Activated CD8-positive, alpha-beta memory T cell treated with anti-CD3 and anti-CD28 coated beads for 4 hours (primary cell): ENCODE measurements at places on chromosomes 11 and 22.

GRCh38 chr22:41132550-41132949 is 40.2 kb downstream of the EP300 start:
- DNase-seq, result no peak

DNA sequence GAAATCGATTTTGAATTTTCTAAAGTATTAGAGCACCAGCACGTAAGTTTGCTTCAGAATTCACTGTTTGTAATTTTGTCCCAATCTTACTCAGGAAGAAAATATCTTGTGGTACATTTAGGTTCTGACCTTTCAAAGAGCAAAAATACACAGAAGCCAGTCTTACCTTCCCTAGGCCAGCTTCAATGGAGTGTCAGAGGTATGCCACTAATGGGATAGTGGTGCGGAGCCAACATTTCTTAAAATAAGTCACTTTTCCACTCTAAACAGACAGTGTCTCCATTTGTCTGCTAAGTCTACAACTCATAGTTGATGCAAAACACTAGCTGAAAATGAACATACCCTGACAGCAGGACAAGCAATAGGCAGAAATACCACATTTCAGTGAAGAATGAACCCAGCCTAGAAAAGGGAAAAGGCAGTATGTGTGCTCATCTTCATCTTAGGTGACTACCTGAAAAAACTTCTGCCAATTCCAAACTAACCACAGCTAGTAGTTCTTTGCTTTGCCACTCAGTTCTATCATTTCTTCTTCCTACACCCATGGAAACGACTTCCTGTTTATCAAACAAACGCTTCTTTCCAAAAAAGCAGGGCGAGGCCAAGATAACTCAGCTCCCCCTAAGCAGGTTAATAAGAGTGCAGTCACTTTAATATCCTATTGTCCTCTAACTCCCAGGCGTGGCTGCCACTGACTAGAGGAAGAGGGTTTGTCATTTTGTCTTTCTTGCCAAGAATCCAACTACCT is 94.0 kb upstream of the APOA1 start:
- no peak for DNase-seq

DNA sequence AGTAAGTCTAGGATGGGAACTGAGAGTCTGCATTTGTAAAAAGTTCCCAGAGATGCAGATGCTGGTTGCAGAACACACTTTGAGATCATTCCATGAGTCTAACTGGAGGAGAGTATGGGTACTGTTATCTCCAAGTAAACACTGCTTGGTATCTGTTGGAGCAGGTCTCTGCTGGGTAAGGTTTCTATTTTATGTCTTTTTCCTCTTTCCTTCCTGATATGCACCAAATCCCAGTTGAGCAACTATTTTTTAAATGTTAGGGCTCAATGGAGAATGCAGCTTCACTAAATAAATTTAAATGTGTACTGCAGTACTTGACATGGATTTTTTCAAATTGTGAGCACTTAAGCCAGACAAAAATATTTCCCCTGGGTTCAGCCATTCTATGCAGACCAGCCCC is 48.5 kb downstream of the BDNF start:
- no peak for DNase-seq

DNA sequence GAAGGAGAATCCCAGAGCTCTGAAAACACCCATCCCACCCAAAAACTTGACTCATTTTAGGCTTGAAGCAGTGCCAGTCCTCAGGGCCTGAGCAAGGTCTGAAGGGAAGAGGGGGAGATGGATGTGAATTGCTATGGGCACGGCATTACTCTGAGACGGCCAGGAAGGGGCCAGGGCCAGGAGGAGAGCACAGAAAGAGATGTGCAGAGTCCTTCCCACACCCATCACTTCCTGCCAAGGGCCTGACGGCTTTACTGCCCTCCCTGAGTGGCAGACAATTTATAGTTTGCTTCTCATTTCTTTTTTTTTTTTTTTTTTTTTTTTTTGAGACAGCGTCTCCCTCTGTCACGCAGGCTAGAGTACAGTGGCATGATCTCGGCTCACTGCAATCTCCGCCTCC is 22.5 kb downstream of the TAB1 start:
- no peak for DNase-seq

- no peak for DNase-seq
Measured at GRCh38 chr11:66150140-66150539, 80.1 kb downstream of the PACS1 start.

DNA sequence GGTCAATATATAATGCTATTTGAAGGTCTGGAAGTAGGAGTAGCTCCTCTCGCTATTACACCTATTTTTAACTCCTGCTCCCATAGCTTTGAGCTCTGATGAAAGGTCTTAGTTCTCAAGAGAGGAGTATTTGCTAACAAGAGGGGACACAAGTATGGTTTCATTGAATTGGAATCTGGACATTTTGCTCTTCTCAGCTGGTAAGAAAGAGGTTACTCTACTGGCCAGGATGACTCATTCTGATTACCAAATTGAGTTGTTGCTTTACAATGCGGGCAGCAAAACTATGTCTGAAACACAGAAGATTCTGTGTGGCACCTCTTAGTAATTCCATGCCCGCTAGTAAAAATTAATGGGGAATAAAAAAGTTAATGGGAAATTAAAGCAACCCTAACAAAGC is 63.6 kb upstream of the EP300 start:
- no peak for DNase-seq

DNA sequence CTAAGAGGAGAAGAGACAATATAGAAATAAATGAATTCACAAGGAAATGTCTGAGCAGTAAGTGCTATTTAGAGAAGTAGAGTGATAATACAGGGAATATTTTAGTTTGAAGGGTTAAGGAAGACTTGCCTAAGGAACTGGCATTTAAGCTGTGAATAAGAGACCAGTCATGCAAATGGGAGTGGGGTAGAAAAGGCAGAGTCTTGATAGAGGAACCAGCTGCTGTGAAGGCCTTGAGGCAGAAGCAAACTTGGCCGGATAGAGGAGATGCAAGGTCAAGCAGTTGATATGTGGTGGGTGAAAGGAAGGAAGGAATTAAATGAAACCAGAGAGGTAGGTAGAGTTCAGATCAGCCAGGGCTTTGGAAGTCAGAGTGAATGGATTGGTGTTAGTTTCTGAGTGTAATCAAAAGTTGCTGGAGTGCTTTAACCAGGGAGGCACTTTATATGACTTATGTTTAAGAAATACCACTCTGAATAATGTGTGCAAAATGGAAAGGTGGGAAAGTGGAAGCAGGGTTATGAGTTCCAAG is 198.4 kb upstream of the SESN3 start:
- no peak for DNase-seq

GRCh38 chr22:49365191-49365837 is 462.4 kb downstream of the BRD1 start:
- DNase-seq, result no peak

GRCh38 chr11:118522571-118523072 is 4.7 kb upstream of the TTC36 start:
- no peak for DNase-seq

DNA sequence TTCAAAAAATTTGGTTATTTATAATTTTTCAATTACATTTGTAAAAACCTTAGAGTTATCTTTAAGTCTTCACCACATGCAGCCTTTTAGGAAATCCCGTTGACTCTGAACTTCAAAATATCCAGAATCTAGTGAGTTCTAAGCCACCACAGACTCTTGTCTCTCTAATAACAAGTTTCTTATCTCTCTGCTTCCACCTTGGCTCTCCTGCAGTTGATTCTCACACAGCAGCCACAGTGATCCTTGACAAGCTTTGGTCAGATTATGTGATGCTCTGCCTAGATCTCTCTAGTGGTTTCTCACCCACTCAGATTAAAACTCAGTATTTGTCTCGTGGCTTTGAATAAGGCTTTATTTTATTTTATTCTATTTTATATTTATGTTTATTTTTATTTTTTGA is 8.6 kb downstream of the HSD17B12 start:
- DNase-seq, result no peak

GRCh38 chr22:25362215-25362882 is 142.9 kb downstream of the CRYBB2 start:
- peak; percentile 39 for DNase-seq

- no peak for DNase-seq
Measured at GRCh38 chr22:22099833-22100812, 117.5 kb upstream of the TOP3B start.

GRCh38 chr11:11430431-11430830 is 77.4 kb upstream of the CSNK2A3 start:
- no peak for DNase-seq

DNA sequence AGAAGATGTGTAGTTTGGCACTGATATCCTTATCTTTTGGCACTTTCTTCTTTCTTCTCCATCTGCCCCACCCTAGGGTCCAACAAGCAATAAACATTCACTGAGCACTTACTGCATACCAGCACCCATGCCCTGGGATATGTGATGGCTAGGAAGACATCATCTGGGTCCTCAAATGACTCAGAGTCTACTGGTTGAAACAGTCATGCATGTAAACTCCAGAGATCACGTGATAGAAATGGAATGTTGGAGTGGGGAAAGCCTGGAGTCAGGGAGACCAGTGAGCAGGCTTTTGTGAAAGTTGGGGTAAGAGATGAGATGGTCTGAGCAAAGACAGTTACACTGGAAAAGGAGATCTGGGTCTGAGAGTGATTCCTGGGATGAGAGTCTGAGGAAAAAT is 724.9 kb upstream of the TENM4 start:
- DNase-seq, result no peak

- no peak for DNase-seq
Measured at GRCh38 chr11:22249871-22250270, 57.0 kb downstream of the ANO5 start.

DNA sequence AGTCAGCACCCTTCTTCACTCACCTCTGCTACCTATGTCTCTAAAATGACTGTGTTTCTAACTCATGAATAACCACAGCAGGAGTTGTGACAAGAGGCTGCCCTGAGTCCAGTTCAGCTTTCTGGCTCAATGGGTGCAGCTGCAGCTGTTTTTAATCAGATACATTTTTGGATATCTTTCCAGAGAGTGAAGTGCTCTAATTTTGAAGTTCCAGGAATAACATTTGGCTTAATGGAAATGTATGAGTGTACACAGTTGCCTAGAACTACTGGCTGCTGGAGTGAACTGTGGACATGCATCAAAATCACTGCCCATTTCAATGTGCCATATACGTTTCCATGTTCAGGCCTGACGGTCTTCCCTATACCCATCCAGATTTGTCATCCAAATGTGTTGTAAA is 769.5 kb upstream of the ANO3 start:
- no peak for DNase-seq

- no peak for DNase-seq
Measured at GRCh38 chr11:66315921-66316811, 678 bp downstream of the CD248 start.

GRCh38 chr11:122441666-122442035 is 213.9 kb upstream of the UBASH3B start:
- no peak for DNase-seq

DNA sequence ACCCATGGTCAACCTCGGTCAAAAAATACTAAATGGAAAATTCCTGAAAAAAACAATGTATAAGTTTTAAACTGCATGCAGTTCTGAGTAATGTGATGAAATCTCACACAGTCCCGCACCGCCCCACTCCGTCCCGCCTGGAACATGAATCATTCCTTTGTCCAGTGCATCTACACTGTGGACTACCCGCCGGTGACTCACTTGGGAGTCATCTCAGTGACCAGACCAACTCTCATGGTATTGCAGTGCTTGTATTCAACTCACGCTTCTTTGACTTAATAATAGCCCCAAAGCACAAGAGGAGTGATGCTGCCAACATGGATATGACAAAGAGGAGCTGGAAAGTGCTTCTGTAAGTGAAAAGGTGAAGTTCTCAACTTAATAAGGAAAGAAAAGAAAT is 48.8 kb downstream of the ARHGAP32 start:
- DNase-seq, result no peak

GRCh38 chr11:83687787-83688186 is 401.6 kb upstream of the CCDC90B start:
- no peak for DNase-seq

DNA sequence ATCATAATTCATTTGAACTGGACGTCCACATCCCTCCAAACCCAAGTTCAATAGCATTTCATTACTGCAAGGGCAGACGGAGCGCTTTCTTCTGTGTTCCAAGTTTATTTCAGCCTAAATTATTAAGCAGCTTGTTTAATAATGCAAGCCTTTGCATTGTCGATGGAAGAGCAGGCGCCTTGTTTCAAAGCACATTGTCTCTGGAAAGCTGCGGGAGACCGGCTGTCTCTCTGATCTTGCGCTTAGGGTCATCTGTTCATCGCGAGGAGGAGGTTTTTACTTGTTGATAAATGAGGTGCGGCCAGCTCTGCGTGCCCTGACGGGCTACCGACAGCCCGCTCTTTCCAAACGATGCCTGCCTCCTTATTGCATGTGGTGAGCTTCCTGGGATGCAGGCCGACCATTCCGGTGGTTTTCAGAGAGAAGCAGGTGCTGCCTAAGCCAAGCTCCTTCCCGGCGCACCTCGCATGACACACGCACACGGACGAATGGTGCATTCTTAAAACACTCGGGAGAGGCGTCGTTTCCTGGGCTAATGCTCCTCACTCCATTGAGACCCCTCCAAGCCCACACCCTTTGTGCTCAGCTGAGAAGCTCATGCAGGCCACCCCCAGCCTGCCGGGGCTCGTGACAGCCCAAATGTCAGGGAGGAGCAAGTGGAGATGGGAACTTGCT is 456.9 kb downstream of the BRD1 start:
- DNase-seq, result no peak

- DNase-seq, result no peak
Measured at GRCh38 chr11:85590848-85591483, 36.2 kb downstream of the DLG2 start.
